PC-3 (cell line): ENCODE measurements at places on chromosomes 16 and 17. TPM values are rescaled to one million over a fixed set of nuclear protein-coding genes. Genes with fewer than 3 reads are reported as not detected.

DNA sequence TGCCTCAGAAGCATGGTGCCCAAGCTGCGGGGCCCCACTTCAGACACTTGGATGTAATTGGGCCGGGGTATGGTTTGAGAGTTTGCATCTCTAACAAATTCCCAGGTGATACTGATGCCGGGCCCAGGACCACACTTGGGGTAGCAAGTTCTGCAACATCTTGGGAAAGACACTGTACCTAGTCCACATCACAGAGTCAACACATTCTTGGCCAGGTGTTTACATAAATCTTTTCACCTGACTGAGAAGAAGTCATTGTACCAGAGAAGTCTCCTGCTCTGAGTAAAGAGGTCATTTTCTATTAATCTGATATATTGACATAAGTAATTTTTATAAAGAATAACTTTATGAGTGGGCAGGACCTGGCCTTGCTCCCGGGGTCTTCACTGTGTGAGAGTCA, 27.5 kb downstream of the GPT2 start:
- DNase-seq = no peak

CDK5R1 gene
- 1.7 and 3.0 TPM in 2 replicates for total RNA-seq

TLCD3B gene
- total RNA-seq = 0.29 and 0.47 TPM in 2 replicates

DNA sequence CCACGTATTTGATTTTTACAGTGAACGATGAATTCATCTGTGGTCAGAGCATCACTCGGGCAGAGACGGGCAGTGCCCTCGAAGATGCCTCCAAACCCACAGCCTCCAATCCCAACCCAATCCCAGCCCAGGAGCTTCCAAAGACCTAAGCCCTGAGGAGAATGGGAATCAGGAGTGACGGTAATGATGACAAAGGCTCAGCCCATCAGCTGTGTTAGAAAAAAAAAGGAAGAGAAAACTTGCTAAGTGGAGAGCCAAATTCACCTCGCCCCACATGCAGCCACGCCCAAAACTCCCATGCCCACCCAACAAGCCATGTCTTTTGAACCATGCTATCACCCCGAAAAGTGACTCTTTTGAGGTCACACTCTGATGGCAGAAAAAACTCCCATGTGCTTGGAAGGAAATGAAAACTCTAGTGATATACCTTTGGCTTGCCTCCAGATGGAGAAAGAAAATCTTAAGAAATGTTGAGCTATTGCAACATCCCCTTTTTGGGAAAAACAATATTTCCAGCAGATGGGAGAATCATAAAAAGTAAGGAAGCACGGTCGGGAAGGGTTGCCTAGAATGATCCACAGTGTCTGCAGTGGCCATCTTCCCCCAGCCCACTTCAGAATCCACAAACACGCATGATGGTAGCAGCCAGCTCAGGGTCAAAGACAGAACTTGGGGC, 37.7 kb downstream of the XYLT1 start:
- no peak for DNase-seq

DNA sequence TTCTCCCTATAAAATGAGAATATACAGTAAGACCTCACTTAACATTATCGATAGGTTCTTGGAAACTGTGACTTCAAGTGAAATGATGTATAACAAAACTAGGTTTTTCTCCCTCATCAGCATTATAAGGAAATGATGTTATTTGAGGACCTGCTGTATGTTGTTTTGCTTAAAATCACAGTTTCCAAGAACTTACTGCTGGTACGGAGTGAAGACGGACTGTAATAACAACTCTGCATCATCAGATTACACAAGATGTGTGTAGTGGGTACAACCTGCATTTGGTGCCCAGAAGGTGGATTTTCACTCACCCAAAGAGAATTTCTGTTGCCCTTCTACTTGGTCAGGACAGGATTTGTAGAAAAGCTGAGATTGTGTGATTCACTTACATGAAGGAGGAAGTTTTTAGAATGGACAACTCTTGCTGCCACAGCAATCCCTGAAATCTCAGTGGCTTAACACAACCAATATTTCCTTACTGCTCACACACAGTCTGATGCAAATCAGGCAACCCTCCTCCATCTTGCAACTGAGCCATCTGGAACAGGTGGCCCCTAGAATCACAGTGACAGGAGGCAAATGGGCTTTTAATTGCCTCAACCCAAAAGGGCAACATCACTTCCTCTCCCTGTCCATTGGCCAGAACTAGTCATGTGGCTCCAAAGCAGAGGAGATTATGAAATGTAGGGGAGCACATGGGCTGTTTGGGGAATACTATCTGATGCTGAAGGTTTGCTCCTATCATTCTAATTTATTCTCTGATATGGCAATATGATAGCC, 67.6 kb upstream of the CACNG5 start:
- DNase-seq = no peak

- DNase-seq = no peak
Measured at GRCh38 chr16:48201515-48202201, 42.4 kb upstream of the LONP2 start.

- DNase-seq = no peak
Measured at GRCh38 chr16:20859699-20860098, 40.5 kb downstream of the DCUN1D3 start.

- DNase-seq = no peak
Measured at GRCh38 chr16:86597880-86598606, 19.7 kb downstream of the FOXL1 start.

SLC16A6 gene
- total RNA-seq = 1.2 and 1.4 TPM in 2 replicates

- DNase-seq = no peak
Measured at GRCh38 chr17:77460514-77461046, 319.8 kb downstream of the SEC14L1 start.

DNA sequence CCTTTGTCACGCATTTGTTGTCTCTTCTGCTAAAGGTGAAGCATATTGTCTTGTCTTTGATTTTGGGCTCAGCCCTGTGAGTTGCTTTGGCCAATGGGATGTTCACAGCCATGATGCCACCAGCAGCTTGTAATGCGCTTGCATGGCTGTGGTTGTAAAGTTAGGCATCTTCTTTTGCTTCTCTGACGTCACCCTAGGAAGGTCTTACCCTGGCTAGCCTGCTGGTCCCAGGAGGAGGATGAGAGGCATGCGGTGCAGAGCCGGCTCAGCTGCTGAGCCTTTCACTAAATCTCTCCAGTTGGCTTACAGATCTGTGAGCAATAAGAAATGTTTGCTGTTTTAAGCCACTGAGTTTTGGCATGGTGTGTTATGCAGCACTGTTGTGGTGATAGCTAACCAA, 40.8 kb downstream of the IRX6 start:
- no peak for DNase-seq

SLC38A8 gene
- not detected in 2 replicates for total RNA-seq

GRCh38 chr17:72562615-72563188, 441.9 kb downstream of the SOX9 start:
- DNase-seq = no peak

- no peak for DNase-seq
Measured at GRCh38 chr17:17661834-17662385, 19.3 kb upstream of the RAI1 start.

ATP2A1 gene
- total RNA-seq = 0.23 and 0.87 TPM in 2 replicates

GRCh38 chr17:8574687-8575086, 55.8 kb downstream of the MYH10 start:
- no peak for DNase-seq

DNA sequence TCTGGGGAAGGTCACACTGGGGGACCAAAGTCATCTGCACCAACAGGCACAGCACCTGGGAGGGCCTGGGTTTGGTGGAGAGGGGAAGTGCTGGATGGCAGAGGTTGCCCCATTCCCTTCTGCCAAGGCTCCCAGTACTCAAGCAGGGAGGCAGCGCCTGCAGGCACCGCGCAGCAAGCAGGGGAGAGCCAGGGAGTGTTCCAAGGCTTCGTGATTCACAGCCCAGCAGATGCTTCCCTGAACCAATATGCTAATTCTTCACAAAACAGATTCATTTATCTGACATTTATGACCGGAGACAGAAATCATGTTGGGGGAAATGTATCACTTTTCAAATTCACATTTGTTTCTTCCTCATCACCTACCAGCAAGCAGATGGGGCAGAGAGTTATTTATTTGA, 13.4 kb upstream of the CDH5 start:
- no peak for DNase-seq

DNA sequence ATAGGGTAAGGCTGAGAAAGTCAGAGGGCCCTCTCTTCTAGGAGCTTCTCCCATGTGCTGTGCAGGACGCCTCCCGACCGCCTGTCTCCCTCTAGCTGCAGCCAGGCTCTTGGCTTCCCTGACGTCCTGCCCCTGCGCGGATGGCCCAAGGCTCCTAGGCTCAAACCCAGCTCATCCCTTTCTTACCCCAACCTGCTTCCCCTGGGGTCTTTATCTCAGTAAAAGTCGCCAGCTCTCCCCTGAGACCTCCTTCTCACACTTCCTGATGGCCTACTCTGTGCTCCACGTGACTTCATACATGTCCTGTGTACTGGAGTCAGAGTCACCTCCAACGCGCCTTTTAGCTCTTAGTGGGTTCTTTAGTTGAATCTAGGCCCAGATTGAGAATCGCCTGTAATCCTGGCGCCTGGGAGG, 1.1 kb upstream of the ZNF747 start:
- DNase-seq = peak; percentile 30

GP2 gene
- total RNA-seq = not detected in 2 replicates

- DNase-seq = peak; percentile 79
Measured at GRCh38 chr17:1087381-1088241, 90.7 kb downstream of the TIMM22 start.

DNAH17 gene
- total RNA-seq = 0.04 and 0.23 TPM in 2 replicates

CLCN7 gene
- 48.2 and 66.6 TPM in 2 replicates for total RNA-seq

DNA sequence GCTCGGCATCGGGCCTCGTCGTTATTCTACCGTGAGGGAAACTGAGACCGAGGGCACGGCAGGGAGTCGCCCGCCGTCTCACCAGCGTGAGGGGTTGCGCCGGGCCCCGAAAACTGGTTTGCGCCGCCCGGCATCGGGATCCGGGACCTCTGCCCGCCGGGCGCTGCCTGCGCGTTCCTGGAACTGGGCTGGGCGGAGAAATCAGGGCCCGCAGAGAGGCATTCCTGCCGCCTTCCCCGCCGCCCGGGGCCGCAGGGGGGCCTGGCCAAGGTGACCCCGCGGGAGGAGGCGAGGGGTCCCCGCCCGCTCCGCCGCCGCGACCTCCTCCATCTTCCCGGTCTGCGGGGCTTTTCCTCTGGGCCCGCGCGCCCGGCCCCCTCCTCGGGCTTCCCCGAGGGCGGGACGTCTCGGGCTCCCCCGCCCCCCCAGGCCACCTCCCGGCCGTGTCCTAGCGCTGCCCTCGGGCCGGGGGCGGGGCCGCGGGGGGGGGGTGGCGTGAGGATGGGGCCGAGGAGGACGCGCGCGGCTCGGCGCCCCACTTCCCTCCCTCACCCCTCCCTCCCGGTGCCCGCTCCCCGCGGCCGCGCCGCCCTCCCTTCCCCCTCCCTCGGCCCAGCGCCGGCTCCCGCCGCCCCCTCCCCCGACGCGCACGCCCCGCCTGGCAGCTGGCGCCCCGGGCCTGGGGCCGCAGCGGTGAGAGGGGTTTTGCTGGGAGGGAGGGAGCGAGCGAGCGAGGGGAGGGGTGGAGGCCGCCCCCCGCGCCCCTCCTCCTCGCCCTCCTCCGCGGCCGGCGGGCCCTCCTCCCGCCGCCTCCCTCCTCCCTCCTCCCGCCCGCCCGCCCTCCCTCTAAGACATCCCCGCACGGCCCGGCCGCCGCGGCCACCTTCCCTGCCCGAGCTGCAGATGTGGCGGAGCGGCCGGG, at the start of gene GLIS2:
Gene GLIS2 (plus strand): TSS at position 882 of the 922 bp plus-strand sequence. CDS start 16,214 bp downstream, outside the sequence.
- peak; percentile 57 for DNase-seq

ALG1 gene
- total RNA-seq = 22.9 and 29.7 TPM in 2 replicates

- no peak for DNase-seq
Measured at GRCh38 chr17:50426472-50426782, 409 bp downstream of the ACSF2 start.

EZH1 gene
- 5.8 and 13.7 TPM in 2 replicates for total RNA-seq

SLC47A1 gene
- total RNA-seq = 0.12 and 0.15 TPM in 2 replicates

- DNase-seq = no peak
Measured at GRCh38 chr16:66926171-66926947, 1.0 kb upstream of the RRAD start.

LRRC75A gene
- total RNA-seq = 15.8 and 19.4 TPM in 2 replicates

CRYBA1 gene
- total RNA-seq = not detected in 2 replicates

DNA sequence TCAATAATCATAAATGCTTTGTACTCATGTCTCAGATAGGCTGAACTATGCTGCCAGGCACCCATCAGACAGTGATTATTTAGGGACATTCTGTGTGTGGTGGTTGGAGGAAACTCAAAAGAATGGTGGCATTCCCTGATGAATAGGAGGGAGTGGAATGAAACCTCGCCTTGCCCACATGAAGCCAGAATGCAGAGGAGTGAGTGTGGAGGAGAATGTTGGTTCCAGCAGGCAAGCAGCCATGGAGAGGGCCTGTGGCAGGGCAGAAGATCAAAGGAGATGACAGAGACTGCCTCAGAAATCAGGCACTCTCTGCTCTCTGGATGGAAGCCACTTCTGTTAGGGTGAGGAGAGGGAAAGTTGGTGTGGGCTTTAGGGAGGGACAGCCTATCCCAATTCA, 22.5 kb downstream of the KCTD19 start:
- no peak for DNase-seq

DNA sequence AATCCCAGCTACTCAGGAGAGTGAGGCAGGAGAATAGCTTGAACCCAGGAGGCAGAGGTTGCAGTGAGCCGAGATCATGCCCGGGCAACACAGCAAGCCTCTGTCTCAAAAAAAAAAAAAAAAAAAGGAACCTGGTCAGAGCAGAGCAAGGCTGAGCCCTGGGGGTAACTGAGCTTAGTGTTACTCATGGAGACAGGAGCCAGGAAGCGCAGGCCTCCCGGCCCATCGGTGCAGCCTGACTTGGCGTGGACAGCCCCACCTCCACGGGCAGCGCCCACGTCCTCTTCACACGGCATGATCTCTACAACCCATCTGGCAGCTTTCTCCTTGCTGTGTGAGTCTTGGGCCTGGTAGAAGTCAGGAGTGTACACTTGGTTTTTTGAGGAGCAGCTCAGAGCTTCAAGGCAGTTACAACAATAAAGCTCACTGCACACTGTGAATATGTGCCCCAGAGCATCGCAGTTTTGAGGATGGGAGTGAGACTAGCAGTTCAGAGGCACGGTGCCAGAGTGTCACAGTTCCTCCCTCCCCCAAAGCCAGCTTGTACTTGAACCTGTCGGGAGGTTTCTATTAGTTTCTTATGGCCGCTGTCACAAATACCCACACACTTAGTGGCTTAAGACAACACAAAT, 129.9 kb downstream of the RAP1GAP2 start:
- peak; percentile 75 for DNase-seq

DNA sequence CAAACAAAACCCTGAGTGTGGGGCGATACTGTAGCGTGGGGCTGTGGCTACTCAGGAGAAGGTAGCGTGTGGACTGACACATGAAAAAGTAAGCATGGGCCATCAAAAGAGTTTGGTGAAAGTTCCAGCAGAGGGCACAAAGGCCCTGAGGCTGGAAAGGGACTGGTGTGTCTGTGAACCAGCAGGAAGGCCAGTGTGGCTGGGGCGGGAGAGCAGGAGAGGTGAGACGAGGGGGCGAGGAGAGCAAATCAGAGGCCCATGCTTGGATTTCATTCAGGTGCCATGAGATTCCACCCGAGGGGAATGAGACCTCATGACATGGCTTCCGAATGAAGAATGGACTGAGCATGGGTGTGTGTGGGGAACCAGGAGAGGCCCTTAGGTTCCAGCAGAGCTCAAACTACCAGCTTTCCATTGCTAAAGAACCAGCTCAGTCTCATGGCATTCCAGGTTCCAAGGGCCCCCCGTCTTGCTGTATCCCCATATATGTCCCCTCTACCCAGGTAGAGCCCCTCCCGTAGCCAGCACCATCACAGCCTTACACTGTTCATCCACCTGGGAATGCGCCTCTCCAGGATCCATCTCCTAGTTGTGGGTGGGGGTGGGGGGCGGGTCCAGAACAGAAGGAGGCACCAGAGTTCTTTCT, 31.1 kb downstream of the TRPV2 start:
- DNase-seq = peak; percentile 34

- DNase-seq = no peak
Measured at GRCh38 chr16:31214708-31215286, 878 bp downstream of the TRIM72 start.

GRCh38 chr17:59812139-59812538, 80.6 kb downstream of the TUBD1 start:
- no peak for DNase-seq
